ENCODE measurements at places on chromosomes 16 and 17. TPM values are rescaled to one million over a fixed set of nuclear protein-coding genes. Genes with fewer than 3 reads are reported as not detected.
A peak's percentile ranks its signal among the peaks of the same experiment; 100 is the strongest.

Gene KRT15
- polyA plus RNA-seq: 0.79 TPM

- peak; percentile 79 for DNase-seq
Measured at GRCh38 chr16:56193951-56194726, 2.9 kb downstream of the GNAO1 start.

DNA sequence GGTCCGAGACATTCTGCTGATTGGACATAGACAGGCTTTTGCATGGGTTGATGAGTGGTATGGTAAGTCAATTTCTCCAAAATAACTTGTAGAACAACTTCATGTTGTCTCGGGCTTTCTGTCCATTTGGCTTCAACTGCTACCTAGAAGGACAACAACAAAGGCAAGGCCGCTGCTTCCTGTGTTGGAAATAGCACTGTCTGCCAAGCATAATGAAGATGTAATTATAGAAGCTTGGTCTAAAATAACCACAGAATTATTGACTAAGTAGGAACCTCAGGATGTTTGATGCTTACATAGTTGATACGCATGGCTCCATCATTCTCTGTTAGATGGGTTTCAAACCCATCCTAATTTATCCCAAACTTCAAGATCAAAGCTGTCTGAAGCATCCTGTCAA, 42.3 kb upstream of the NOL11 start:
- no peak for DNase-seq

GRCh38 chr17:30170415-30170987, 53.9 kb downstream of the NSRP1 start:
- no peak for DNase-seq

Gene CA7
- polyA plus RNA-seq: 12.1 TPM

DNA sequence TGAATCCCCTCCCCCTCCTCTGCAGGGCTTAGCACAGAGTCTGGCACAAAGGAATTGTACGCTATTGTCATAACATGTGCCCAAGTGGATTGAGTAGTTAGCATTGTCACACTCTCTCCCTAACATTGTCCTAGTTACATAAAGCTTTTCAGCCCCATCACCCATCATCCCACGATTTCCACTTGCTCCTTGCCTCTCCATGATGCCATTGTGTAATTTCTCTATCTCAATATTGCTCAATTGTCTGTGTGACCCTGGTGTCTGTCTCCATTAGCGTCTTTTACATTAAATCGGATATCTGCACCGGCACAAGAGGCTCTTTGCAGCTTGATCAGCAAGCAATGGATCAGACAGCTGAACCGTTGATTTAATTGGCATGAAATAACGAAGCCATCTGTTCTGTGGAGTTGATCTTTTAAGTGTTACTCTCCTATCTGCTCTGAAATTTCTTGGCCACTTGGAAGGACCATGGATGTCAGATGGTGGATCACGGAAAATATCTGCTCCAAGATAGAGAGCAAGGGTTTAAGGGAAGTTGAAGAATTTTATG, 77.0 kb upstream of the HS3ST4 start:
- DNase-seq: no peak

DNA sequence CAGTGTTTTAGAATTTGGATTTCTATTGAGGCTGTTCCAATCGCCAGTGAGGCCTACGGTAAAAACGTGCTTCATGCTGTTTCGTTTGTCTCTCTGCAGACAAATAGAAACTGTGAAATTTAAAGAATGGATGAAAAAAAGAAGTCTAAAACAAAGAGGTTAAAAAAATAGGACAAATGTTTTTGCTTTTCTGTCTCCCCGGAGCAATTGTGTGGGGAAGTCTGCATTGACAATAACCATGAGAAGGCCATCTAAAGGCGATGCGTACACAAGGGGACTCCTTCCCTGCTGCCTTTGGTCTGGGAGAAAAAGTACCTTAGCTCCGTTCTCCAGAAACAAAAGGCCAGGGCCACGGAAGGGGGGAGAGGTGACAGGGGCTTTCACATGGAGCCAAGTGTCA, 4.6 kb upstream of the ZFHX3 start:
- no peak for DNase-seq

Gene NACA2
- 0.81 TPM for polyA plus RNA-seq

DNA sequence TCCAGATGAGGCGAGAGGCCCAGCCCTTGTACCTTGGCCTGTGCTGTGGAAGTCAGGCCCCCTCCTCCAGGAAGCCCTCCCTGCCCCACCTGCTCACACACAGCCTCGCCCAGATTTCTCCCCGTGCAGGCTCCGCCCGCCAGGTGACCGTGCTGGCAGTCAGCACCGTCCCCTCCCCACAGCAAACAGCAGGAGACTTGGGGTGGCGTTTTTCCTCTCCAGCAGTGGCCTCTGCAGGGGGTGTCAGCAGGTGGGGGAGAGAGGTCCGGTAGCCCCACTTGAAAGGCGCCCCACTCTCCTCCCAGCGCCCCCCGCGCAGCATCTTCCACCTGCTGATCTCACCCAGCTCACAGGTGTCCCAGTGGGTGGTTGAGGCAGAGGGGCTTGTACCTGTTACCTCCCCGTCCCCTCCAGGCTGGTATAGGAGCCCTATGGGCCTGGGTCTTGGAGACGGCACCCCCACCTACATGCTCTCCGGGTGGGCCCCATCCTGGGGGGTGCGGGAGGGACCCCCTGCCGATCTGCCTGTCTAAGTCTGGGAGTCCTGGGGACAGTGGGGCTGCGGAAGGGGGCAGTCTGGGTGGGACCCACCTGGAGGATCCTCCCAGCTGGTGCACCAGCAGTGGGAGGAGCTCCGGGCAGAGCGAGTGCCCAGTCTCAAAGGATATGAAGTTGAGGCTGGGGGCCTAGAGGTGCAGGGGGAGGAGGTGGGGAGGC, 4.2 kb upstream of the C1QTNF8 start:
- no peak for DNase-seq

DNA sequence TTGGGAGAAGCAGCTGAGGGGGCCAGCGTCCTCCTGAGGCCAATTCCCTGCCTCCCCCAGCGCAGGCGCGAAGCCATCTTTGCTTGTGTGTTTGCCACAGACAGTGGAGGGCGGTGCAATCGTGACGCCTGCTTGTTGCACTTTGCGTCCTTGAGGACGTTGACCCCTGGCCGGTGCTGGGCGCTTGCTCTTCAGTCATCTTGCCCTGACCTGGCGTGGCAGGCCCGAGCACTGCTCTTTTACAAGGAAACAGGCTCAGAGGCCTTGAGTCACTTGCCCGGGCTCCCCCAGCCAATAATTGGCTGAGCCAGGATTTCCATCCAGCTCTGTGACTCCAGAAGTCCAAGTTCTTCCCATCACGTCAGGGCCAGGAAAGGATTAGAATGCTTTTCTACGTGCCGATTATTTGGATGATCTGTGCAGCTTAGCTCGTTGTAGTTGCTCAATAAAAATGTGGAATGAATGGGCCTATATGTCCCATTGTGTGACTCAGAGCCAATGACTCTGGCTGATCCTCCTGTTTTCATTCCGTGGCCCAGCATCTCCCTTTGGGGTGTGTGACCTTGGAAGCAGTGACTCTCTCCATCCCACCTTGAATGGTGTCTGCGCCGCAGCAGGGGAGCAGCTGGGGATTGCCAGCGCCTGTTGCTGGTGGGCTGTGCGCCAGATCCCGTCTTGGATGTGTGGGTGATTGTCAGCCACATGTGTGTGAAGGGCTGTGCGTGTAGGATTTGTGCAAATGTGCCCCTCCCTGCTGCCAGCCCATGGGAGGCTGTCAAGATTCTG, 214.1 kb downstream of the SEC14L1 start:
- peak; percentile 54 for DNase-seq

- no peak for DNase-seq
Measured at GRCh38 chr16:35691057-35691456, 2231.6 kb downstream of the TP53TG3F start.

- DNase-seq: no peak
Measured at GRCh38 chr16:55003916-55004315, 73.3 kb downstream of the IRX5 start.

Gene ZP2
- 0.27 TPM for polyA plus RNA-seq

Gene DHRS7C
- 0.24 TPM for polyA plus RNA-seq

Gene EFNB3
- polyA plus RNA-seq: 7.4 TPM

GRCh38 chr16:17654142-17654541, 183.4 kb upstream of the XYLT1 start:
- no peak for DNase-seq

Gene ARHGAP44
- polyA plus RNA-seq: 3.2 TPM

Gene TRAPPC2L
- 96.0 TPM for polyA plus RNA-seq

GRCh38 chr16:17313085-17313611, 157.6 kb downstream of the XYLT1 start:
- DNase-seq: no peak

DNA sequence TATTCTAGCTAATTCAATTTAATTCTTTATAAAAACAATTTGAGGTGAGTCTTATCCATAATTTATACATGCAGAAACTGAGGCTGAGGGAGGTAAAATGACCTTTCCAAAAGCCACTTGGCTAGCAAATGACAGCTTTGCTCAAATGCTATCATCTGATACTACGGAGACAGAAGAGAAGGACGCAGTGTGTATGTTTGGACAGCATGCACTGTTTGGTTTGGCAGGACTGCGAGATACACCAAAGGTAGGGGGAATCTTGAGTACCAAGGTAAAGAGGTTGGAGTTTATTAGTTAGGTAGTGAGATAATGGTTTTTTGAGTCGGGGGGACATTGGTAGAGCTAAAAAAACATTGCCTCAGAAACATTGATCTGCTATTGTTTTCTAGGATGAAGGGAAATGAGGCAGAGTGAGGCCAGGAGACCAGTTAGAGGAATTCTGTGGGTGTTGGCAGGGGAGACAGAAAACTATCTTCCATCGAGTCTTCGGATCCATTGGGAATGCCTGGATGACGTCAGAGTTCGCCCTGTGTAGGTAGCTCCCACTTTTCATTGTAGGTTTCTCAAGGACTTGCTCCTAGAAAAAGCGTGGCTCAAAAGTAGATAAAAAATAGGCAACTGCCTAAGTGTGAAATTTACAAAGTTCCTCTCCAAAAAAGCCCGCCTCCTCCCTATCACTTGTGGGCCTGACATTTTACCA, 2.5 kb upstream of the HS3ST4 start:
- no peak for DNase-seq

Gene RNF43
- 29.9 TPM for polyA plus RNA-seq

Gene SEPTIN1
- 5.4 TPM for polyA plus RNA-seq
